ENCODE measurements at places on chromosomes 7 and 10.

- no peak for DNase-seq
Measured at GRCh38 chr10:51773681-51774080, 74.3 kb upstream of the CSTF2T start.

DNA sequence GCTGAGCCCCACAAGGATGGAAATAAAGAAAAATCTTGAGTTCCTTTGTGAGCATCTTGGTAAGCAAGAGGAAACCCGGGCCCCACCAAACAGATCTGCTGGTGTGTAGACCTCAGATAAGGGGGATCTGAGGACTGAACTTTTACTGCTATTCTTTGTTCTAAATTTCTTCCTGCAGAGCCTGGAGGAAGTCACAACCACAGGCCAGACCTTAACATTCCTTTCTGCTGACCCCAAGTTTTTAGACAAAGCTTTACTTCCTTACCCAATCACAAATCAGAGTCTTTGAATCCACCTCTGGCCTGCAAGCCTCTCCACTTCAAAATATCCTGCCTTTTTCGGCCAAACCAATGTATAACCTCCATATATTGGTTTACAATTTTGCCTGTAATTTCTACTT lies 352.6 kb upstream of the AUTS2 start:
- DNase-seq, result no peak

- no peak for DNase-seq
Measured at GRCh38 chr10:3136336-3136735, 36.2 kb downstream of the PITRM1 start.

DNA sequence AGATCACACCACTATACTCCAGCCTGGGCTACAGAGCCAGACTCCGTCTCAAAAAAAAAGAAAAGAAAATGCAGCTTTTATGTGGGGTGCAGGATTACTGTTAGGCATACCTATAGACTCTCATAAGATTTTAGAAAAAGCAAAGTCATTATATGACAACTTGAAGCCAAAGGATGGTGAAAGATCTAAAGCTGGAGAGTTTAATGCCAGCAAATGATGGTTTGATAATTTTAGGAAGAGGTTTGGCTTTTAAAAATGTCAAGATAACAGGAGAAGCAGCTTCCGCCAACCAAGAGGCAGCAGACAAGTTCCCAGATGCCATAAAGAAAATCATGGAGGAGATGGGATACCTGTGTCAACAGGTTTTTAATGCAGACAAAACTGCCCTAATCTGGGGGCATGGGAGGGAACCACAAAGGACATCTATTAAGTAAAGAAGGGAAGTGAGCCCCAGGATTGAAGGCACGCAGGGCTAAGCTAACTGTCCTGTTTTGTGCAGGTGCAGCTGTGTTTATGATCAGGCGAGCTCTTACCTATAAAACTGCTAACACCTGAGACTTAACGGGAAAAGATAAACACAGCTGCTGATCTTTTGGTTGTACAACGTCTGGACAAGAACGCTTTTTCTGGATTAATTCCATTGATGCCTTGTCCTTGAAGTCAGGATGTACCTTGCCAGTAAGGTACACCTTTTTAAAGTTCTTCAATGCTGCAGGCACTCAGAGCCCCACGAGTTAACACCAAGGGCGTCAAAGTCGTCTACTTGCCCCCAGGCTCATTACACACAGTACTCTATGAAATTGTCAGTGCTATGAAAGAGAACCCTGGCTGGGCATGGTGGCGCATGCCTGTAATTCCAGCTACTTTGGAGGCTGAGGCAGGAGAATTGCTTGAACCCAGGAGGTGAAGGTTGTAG lies 10.5 kb upstream of the ANKRD61 start:
- DNase-seq, result no peak

- DNase-seq, result no peak
Measured at GRCh38 chr10:118003126-118003525, 43.6 kb downstream of the RAB11FIP2 start.

DNA sequence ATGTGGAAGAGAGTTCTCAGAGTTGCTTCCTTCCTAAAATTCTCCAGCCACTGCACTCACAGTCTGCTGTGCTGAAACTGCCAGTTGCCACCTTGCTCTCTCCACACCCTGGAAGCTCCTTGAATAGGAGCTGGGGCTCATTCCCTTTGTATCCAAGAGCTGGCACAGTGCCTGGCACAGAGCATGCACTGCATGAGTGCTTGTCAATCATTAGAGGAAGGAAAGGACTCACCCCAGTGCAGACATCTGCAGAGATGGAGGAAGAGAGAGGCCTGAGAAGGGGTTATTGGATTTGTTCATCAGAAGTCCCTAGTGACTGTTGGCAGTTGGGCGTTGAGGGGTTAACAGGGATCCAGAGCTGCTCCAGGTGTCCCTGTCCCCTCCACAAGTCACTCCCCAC lies 41.7 kb upstream of the DUSP5 start:
- DNase-seq, result no peak

- no peak for DNase-seq
Measured at GRCh38 chr10:11612021-11613001, 861 bp upstream of the USP6NL start.

- DNase-seq, result no peak
Measured at GRCh38 chr7:55018361-55019190, at the start of gene EGFR. Gene EGFR, plus strand, starts transcription at chr7:55019017. Its CDS starts 261 bp downstream, at chr7:55019278.

GRCh38 chr7:82778021-82778420 lies 334.4 kb upstream of the CACNA2D1 start:
- no peak for DNase-seq

DNA sequence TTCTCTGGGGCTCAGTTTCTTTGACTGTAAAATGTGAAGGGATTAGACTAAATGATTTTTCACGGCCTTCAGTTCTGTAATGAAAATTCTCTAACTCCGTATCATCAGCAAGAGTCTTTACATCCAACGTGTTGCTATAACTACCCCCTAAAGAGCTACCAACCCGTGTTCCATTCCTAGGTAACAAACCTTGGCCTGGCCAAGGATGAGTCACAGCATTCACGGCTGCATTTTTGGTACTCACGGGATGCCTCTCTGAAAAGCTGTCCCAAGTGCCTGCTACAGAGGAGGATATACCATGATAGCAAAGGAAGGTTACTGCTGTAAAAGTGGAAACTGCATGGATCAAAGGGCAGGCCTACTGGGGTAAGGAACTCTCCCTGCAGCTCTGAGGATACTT lies 5.9 kb downstream of the LRRC4 start:
- DNase-seq, result no peak

Data from activated T-helper 2 cell treated with anti-CD3 and anti-CD28 coated beads, Interferon-gamma antibody, Interleukin-2, Interleukin-4, amounts not matched to agents 10 μg/mL and 5 μg/mL and 100 μg/mL, durations not matched to agents 14 hours and 24 hours and 36 hours (primary cell).